Glutamatergic neuron (in vitro differentiated cells): ENCODE measurements at places on chromosomes 12 and 14. TPM values are rescaled to one million over a fixed set of nuclear protein-coding genes. Genes with fewer than 3 reads are reported as not detected.

DNA sequence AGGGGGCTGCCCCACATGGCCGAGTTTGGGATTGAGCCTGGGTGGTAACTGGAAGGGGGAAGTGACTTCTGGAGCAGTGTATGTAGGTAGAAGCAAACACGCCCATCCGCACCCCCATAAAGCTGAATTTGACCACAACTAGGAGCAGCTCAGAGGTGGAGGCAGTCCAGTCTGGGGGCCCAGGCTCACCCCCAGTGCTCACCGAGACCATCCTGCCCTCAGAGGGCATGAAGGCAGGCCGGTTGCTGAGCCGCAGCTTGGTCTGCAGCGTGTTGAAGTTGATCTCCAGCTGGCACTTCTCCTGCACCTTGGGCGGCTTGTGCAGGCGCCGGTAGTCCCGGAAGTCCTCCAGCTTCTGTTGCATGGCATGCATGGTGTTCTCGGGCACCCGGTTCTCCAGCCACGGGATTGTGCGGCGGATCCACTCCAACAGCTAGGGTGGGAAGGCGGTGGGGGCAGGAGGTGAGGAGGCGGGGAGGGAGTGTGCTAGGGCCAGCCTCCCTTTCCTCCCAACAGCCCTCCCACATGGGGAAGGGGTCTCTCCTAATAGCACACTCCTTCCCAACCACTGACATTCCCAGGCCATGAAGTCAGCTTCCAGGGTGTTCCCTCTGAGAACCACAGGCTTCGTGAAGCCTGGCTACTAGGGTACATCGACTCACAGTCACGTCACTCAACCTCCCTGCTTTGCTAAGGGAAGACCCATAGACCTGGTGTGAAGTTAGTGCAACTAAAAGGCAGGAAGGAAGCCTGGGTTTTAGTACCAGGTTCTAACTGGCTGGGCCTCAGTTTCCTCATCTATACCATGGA, 87.0 kb downstream of the ACTN1 start:
- peaks cover 6% of the 10 kb centered on the region for H3K27me3 ChIP-seq
- no peak overlapping the region for H3K27ac ChIP-seq

GRCh38 chr12:43551279-43551970, 578 bp downstream of the ADAMTS20 start:
- peak overlapping the region; percentile 46 for H3K27ac ChIP-seq
- no peaks in the 10 kb centered on the region for H3K36me3 ChIP-seq
- peak overlapping the region; percentile 95 for H3K4me3 ChIP-seq
- H3K27me3 ChIP-seq: peaks cover 5% of the 10 kb centered on the region
- peak; percentile 51 for DNase-seq

GRCh38 chr14:100045642-100046344, 19.4 kb upstream of the EVL start:
- no peaks in the 10 kb centered on the region for H3K27me3 ChIP-seq
- DNase-seq: no peak
- H3K27ac ChIP-seq: no peak overlapping the region
- peaks cover 1% of the 10 kb centered on the region for H3K4me1 ChIP-seq
- no peaks in the 10 kb centered on the region for H3K36me3 ChIP-seq
- H3K4me3 ChIP-seq: no peak overlapping the region

Gene GPRC5D
- not detected for total RNA-seq

GRCh38 chr12:89965993-89966392, 257.4 kb upstream of the ATP2B1 start:
- no peak for DNase-seq
- no peak overlapping the region for H3K4me3 ChIP-seq
- H3K4me1 ChIP-seq: no peaks in the 10 kb centered on the region
- H3K27me3 ChIP-seq: no peaks in the 10 kb centered on the region
- no peak overlapping the region for H3K27ac ChIP-seq

- no peaks in the 10 kb centered on the region for H3K36me3 ChIP-seq
- H3K4me1 ChIP-seq: no peaks in the 10 kb centered on the region
- no peak overlapping the region for H3K27ac ChIP-seq
- no peak overlapping the region for H3K4me3 ChIP-seq
- DNase-seq: no peak
- H3K27me3 ChIP-seq: no peaks in the 10 kb centered on the region
Observed at GRCh38 chr14:31036552-31036951, 10.4 kb upstream of the STRN3 start.

Gene MRPL42
- total RNA-seq: 82.7 TPM

Gene TSPAN8
- total RNA-seq: 1.6 TPM

DNA sequence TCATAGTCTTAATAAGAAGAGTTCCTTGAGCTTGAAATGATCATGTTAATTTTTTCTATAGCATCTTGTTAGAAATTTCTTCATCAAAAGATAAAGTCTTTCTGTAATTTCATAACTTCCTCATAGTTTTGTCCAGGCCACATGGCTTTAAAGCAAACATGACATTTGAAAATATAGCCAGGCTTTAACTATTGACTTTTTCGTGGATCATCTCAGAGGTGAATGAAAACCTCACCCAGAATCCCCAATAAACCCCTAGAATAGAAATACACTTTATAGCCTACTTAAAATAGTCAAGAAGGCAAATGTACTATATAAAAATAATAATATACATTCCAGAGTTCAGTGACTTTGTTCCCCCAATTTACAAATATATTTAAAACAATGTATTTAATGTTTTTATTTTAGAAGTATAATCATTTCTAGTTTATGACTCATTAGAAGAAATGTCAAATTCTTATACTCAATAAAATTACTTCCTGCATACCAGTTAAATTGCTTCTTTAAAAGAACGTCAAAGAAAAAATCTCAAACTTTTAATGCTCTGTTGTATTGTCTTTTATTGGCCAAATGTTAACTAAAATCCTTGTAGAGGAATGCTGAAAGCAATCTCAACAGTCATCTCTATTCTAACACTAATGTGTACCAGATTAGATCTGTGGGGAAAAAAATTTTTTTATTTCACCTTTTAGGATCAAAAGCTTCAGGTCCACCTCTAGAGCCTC, 21.6 kb downstream of the EXOC5 start:
- H3K4me3 ChIP-seq: no peak overlapping the region
- peaks cover 11% of the 10 kb centered on the region for H3K4me1 ChIP-seq
- no peaks in the 10 kb centered on the region for H3K36me3 ChIP-seq
- H3K27me3 ChIP-seq: no peaks in the 10 kb centered on the region
- H3K27ac ChIP-seq: no peak overlapping the region

- no peak overlapping the region for H3K27ac ChIP-seq
- H3K27me3 ChIP-seq: no peaks in the 10 kb centered on the region
- DNase-seq: no peak
- no peak overlapping the region for H3K4me3 ChIP-seq
- peaks cover 3% of the 10 kb centered on the region for H3K4me1 ChIP-seq
Observed at GRCh38 chr14:81137316-81137715, 83.4 kb downstream of the GTF2A1 start.

Gene ZC3H14
- total RNA-seq: 59.6 TPM

Gene KRT81
- not detected for total RNA-seq
